Ovary (tissue), 10 donors: ENCODE measurements at places on chromosomes 11 and 22. TPM values are rescaled to one million over a fixed set of nuclear protein-coding genes. Genes with fewer than 3 reads are reported as not detected.

The IFITM2 gene
- 306 TPM for polyA plus RNA-seq

The CSF2RB gene
- polyA plus RNA-seq: 2.0 TPM

The SEPTIN5 gene
- 30.9 TPM for polyA plus RNA-seq

The HTR3A gene
- polyA plus RNA-seq: not detected

The CNGA4 gene
- 0.38 TPM for polyA plus RNA-seq

The DDX25 gene
- 0.88 TPM for polyA plus RNA-seq

The RAB39A gene
- polyA plus RNA-seq: 0.04 TPM

The TOP3B gene
- 9.1 TPM for polyA plus RNA-seq

The MUC2 gene
- not detected for polyA plus RNA-seq

The TRIM22 gene
- 40.7 TPM for polyA plus RNA-seq

The GAB4 gene
- polyA plus RNA-seq: not detected

The MRPL49 gene
- polyA plus RNA-seq: 106 TPM

The SYT13 gene
- 0.43 TPM for polyA plus RNA-seq

The MEI1 gene
- polyA plus RNA-seq: 1.1 TPM

The SLC16A8 gene
- 0.39 TPM for polyA plus RNA-seq

The RNF215 gene
- polyA plus RNA-seq: 2.9 TPM

The OR51B2 gene
- polyA plus RNA-seq: not detected

The PLEKHA7 gene
- 16.7 TPM for polyA plus RNA-seq

The NPAS4 gene
- polyA plus RNA-seq: 0.25 TPM

The RIC3 gene
- 10.6 TPM for polyA plus RNA-seq

The ADAMTS15 gene
- polyA plus RNA-seq: 2.7 TPM

The WNT7B gene
- not detected for polyA plus RNA-seq

The SPI1 gene
- 3.9 TPM for polyA plus RNA-seq

The BAIAP2L2 gene
- 1.7 TPM for polyA plus RNA-seq
